ENCODE measurements at places on chromosomes 2 and 18.

GRCh38 chr18:48947092-48947491 is 3.7 kb downstream of the SMAD7 start:
- DNase-seq = no peak

DNA sequence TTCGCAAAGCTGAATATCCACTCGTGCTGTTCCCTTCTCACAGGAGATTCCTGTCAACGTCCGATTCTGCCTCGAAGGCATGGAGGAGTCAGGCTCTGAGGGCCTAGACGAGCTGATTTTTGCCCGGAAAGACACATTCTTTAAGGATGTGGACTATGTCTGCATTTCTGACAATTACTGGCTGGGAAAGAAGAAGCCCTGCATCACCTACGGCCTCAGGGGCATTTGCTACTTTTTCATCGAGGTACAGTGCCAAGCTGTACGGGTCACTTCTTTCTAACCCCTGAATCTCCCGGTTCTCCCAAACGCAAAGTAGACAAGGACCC is 14.6 kb downstream of the CNDP2 start:
- no peak for DNase-seq

DNA sequence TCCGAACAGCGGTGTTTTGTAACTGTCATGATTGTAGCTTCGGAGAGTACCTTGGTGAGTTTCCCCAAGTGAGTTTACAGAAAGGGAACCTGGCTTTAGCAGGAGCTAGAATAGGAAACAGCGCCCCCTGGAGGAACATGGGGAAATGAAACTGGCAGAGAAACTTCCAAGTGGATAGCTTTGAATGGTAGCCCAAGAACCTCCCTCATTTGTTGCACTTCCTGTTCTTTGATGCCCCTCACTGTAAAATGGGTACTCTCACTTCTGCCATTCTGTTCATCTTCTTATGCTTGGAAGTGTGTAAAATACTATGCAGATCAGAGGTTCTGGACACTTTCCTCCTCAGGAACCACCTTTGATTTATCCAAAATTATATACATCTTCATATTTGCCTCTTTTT is 36.2 kb downstream of the CHST10 start:
- DNase-seq = peak; percentile 83

- DNase-seq = no peak
These were observed 229.1 kb upstream of the FN1 start for GRCh38 chr2:215664847-215665525.

DNA sequence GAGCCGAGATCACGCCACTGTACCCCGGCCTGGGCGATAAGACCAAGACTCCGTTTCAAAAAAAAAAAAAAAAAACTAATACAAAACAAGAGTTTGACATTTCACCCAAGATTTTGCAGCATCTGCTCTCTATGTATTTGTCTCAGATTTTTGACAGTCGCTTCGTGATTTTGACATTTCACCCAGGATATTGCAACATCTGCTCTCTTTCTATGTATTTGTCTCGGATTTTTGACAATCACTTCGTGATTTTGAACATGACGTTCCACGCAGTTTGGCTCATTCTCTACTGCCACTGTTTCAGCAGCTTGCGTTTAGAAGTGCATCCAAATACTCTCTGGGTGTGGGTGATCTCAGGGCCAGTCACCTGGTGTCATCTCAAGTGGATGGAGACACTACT is 108.5 kb downstream of the CABLES1 start:
- no peak for DNase-seq

DNA sequence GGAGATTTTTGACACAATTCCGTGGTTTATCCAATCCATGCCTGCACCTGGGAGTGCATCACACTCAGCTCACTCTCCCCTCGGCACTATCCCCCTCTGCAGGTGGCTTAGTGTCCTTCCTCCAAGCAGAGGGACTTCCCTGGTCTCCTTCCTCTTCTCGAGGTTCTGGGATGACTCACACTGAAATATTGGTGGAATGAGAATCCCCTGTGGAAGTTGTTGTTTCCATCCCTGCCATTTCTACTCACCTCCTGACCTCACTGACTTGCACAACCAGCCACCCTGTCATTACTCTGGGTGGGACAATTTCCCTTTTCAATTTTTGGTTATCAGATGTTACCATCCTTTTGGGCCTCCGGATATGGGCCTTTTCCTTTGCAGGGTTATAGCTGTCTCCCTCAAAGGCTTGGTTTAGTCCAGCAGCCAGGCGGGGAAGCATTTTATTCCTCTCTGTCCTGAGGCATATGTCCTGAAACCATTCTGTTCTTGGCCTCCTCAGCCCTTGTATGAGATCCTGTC is 59.9 kb downstream of the PTPRM start:
- no peak for DNase-seq

- DNase-seq = peak; percentile 46
These were observed 1.1 kb upstream of the TMEFF2 start for GRCh38 chr2:192195548-192196418.

All from lung (tissue), 17 donors.